ENCODE measurements at places on chromosomes 4 and X.

DNA sequence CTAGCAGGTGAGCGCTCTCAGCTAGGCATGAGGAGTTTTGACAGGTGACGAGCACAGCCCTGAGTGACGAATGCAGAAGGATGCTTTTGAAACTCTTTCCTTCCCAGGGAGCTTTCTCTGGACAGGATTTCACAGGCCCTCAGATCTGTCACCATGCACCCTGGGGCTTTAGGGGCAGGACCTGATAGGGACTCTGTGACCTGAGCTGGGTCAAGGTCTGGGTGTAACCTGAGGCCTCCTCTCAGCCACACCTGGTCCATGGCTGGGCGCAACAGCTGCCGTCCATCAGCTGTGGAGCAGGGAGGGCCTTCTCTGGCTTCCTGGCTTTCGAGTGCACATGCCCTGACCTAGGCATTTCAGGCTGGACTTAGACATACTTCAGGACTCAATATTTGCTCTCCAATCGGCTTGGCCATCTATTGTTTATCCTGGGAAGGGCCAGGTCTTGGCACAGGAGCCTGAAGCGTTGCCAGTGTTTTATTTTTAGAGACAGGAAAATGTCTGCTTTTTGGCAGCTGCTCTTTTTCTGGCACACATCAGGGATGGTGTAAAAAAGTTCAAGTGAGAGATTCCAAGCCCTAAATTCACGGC, 56.4 kb downstream of the C4orf51 start:
- peak; percentile 75 for DNase-seq

GRCh38 chrX:9848718-9849479, 62.7 kb downstream of the SHROOM2 start:
- no peak for DNase-seq

DNA sequence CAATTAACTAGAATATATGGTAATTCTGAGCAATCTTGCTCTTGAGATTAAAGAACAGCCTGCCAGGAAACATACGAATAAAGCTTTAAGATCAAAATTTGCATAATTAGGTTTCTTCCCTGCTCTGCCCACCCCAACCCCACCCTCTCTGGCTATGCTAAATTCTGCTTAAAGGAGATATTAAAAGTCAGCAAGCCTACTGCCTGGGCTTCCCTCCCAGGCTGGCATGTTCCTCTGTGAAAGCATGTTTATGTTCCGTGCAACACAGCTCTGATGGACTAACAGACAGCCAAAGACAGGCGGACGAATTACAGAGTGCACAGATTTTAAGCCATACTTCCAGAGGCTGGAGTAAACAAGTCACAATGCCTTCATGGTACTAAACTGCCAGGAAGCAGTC, 28.4 kb downstream of the CD99L2 start:
- no peak for DNase-seq

- DNase-seq: no peak
These were observed 60.6 kb downstream of the GSPT2 start for GRCh38 chrX:51803833-51804232.
